ENCODE measurements at places on chromosomes 11 and 22. TPM values are rescaled to one million over a fixed set of nuclear protein-coding genes. Genes with fewer than 3 reads are reported as not detected.
A peak's percentile ranks its signal among the peaks of the same experiment; 100 is the strongest.

- DNase-seq: no peak
Measured at GRCh38 chr11:27596388-27596787, 89.8 kb upstream of the LIN7C start.

DNA sequence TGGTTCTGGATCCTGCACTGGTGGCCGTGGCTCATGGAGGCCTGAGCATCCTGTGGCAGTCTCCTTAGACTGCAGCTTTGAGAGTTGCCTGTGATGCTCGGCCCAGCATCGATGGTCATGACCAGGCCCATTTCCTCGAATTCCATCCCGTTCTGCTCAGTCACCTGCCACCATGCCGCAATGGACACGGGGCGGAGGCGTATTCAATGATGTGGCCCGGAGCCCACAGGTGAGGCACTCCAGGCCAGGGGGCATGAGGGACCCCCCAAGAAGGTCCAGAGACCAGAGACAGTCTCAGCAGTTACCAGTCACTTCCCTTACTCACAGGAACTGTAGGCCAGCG lies 53.6 kb downstream of the SHANK2 start:
- DNase-seq: no peak

DNA sequence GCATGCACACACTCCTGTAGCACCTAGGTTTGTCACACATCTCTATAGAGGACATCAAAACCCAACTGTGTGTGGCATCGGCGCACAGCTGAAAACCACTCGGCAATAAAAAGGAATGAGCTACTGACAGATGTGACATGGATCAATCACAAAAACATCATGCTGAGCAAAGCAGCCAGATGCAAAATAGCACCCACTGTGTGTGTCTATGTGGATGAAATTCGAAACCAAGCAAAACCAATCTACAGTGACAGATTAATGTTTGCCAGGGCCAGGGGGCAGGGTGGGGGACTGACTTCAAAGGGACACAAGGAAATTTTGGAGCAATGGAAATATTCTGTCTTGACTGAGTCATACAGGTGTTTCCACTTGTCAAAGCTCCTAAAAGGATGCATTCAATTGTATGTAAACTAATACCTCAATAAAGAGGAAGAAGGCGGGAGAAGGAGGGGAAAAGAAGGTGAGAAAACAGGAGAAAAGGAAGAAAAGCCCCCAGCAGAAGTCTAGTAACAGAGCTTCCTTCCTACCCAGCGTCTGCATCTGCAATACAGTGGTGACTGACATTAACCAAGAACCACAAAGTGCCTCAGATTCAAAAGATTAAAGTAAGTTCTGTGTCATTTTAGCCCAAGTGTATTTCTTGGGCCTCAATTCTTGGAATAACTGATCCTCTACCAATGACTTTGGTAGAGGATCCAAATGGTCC lies 49.8 kb downstream of the PACSIN2 start:
- no peak for DNase-seq

The SYT7 gene
- 8.6 TPM for total RNA-seq

DNA sequence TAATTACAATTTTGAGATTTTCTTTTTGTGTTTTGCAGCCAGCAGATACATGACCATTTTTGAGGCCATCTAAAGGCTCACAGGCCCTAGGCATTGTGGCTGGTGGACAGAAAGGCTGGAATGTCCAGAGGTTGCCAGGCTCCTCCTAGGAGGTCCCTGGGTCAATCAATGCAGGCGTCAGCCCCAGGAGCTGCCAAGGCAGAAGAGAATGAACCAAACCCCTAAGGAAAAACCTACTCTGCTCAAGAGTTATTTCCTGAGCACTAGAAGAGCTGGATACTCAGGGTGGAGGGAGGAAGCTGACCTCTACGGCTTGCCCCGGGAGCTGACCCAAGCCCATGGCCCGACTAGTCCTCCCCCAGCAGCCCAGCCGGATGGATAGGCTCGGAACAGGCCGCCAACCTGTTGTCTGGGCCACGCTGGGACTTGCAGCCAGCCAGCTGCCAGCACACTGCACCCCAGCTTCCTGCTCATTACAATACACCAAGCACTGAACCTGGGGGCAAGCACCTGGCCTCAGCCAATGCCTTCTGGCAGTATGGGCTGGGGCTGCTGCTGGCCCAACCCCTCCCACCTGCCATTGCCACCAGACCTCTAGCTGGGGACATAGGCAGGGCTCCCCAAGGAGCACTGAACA lies 5.7 kb upstream of the SCGB1A1 start:
- DNase-seq: no peak

The RPS25 gene
- 1,261 TPM for total RNA-seq

- DNase-seq: no peak
Measured at GRCh38 chr11:17406818-17407149, 18.3 kb upstream of the KCNJ11 start.

DNA sequence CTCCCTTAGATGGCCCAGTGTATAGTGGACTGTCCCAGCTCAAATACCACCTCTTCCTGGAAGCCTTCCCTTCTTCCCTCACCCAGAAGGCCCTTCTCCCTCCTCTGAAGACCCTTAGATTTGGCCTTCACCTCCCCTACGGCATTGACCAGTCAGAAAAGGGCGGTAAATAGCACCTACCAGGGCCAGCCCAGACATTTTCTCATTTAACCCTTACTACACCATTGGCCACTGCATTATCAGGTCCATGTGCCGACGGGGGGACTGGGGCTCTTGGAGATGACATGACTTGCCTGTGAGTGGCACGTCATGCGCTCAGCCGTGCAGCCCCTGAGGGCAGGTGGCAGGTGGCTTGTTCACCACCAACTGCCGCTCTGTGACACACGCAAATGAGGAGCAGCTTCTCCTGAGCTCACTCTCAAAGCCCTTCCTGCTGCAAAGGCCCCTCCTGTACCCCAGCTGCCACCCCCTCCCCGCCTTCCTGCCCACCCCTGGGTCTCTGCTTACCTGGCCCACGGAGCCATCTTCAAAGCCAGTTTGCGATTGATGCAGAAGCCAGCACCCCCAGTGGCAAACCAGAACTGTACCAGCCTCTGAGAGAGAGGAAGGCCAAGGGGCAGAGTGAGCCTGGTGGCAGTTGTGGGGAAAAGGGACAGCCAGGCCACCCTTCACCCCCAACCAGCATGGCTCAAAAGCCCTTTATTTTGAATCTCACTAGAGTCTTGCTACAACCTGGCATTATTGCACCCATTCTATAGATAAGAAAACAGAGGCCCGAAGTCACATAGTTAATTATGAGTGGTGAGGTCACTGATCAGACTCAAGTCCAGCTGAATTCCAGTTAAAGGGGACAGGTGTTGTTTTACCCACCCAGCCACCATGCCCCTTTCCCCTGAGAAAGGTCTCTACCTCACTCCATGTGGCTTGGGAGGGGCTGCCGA lies 9.5 kb downstream of the MFNG start:
- DNase-seq: no peak

- no peak for DNase-seq
Measured at GRCh38 chr11:122720107-122720881, 64.8 kb downstream of the UBASH3B start.

DNA sequence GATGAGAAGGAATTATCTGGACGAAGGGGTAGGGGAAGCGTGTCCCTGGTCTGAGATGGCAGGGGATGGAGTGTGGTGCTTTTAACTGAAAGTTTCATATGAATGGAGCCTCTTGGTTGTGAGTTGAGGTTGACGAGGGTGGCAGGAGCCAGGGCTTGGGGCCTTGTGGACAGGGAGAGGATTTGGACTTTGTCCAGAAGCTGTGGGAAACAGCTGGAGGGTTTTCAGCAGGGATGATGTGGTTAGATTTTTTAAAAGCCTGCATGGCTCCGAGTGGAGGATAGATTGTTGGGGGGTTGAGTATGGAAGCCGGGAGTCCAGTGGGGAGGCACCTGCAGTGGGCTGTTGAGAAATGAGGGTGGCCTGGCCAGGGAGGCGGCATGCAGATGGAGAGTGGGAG lies 24.8 kb downstream of the MYO7A start:
- no peak for DNase-seq

The OSBP2 gene
- total RNA-seq: 3.0 TPM

DNA sequence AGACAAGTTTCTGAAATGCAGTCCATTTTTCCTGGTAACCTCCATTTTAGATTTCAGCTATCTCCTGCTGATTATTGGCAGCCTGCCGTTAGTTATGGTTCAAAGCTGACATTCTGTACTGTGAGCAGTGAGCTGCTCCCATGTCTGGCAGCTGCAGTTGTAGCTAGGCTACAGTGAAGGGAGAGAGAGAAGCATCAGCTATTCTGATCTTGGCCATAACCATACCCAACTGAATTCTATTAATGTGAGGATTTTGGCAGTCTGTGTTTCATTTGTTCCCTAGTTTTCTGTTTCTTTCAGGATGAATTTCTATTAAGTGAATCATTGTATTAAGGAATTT lies 33.4 kb downstream of the SIK2 start:
- DNase-seq: peak; percentile 60

DNA sequence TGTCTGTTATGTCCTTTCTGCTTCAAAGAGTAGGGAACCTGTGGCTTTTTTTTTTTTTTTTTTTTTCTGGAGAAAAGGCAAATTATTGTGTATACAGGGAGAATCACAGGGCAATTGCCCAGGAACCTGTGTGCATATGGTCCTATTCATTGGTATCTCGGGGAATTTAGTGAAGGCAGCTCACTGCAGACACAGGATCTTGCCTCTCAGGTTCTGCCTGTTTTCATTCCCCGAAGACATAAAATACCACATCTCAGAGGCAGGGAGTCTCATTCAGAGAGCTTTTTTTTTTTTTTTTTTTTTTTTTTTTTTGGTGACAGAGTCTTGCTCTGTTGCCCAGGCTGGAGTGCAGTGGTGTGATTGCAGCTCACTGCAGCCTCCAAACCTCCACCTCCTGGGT lies 88.3 kb downstream of the OSBP2 start:
- DNase-seq: no peak

- no peak for DNase-seq
Measured at GRCh38 chr22:47623763-47624148, 861.3 kb downstream of the TBC1D22A start.

DNA sequence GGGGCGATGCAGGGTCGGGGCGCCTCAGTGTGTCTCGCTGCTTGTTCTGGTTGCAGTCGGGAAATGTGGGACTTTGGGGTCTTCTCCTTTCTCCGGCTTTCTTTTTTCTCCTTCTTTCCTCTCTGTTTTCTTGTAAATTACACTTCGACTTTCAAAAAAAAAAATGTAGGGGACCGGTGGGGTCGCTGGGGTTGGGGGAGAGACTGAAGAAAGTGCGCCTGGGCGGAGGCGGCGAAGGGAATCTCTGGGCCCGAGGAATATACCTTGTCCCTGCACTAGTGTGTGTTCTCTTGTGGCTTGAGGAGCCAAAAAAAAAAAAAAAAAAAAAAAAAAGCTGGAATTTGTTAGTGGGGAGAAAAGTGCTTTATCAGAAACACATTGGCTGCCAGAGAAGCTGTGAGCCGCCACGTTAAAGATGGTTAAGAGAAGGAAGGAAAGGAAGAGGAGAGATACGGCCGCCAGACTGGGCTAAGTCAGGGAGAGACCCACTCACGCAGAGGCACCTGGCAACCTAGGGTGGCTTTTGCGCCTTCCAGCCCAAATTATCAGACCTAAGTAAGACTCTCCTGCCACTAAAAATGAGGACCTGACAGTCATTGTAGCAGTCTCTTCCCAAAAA lies 8.4 kb upstream of the FLI1 start:
- DNase-seq: no peak

DNA sequence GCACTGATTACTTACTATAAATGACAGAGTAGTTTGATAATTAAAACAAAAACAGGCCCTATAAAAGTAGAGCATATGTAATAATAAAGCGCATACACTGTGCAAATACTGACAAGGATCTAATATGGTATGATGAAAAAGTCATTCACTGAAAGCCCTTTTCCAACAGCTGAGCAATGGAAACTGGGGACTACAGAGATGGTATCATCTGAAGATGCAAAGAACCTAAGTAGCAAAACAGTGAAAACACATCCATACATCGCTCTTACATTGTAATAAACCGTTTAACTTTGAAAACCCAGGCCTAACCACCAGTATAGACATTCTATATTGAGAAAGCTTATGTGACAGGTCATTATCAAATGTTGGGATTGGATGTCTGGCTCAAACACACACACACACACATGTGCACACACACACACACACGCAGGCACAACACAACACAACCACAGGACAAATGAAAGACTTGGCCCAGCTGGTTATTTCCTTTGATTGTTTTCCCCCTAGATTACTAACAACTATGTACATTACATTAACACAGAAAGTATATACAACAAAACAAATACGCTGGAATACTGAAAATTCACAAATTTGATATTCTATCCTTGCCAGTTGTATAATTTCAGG lies 119.5 kb downstream of the APOL5 start:
- no peak for DNase-seq

GRCh38 chr22:28139961-28140360 lies 220.9 kb upstream of the PITPNB start:
- no peak for DNase-seq

The DMC1 gene
- total RNA-seq: 0.78 TPM

- no peak for DNase-seq
Measured at GRCh38 chr11:88320149-88320559, 17.4 kb downstream of the CTSC start.

- DNase-seq: peak; percentile 76
Measured at GRCh38 chr11:68840661-68841653, 759 bp downstream of the CPT1A start.

GRCh38 chr11:66231561-66231960 lies 36.9 kb upstream of the RAB1B start:
- no peak for DNase-seq

The MED15 gene
- total RNA-seq: 36.9 TPM

DNA sequence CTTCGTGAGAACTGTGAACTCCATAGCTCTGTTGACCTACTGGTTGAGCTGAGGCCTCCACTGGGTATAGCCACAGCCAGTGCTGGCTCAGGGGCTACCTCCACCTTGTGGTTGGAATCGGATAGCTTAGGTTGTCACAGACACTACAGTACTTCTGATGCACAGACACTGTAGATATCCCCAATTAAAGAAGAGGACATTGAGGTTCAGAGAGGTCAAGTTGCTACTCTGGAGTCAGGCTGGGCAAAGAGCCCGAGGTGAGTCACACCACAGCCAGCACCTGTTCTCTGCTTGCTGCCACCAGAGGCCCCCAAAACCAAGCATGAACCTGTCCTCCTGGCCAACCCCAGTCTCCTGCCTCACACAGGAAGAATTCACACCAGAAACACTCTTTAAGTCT lies 5.4 kb downstream of the UFD1 start:
- no peak for DNase-seq

DNA sequence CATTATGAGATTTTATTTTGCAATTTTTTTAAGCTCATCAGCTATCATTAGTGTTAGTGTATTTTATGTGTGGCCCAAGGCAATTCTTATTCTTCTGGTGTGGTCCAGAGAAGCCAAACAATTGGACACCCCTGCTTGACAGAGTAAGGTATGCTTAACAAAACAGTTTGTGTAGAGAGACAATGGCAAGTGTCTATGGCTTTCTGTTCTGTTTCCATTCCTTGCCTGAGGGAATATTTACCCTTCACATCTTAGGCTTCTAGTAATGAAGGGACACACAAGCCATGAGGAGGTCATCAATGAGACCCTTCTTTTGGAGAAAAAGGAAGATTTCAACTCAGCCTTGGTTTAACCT lies 1278.4 kb upstream of the TENM4 start:
- no peak for DNase-seq

All from body of pancreas (tissue), 4 donors.